Left ventricle myocardium inferior (tissue), 1 donor: ENCODE measurements at places on chromosomes 12 and 14. TPM values are rescaled to one million over a fixed set of nuclear protein-coding genes. Genes with fewer than 3 reads are reported as not detected.

GRCh38 chr14:100115726-100116125 is 43.7 kb downstream of the DEGS2 start:
- no peak for DNase-seq

DNA sequence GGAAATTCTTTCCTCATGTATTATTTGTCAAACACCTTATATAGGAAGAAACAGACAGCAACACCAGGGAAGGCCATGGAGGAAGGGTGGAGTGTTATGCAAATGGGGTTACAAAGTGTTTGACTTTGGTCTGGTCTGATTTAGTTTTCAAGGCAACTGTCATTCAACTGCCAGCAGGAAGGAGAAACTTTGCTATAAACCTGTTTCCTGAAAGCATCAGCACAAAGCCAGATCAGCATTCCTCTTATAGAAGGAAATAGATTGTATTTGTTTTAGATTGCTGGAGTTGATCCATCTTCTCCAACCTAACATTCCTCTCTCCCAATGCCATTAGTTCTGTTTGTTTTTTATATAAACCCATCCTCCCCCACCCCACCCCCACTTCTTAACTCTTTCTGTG is 65.7 kb downstream of the STAB2 start:
- DNase-seq: no peak

DNA sequence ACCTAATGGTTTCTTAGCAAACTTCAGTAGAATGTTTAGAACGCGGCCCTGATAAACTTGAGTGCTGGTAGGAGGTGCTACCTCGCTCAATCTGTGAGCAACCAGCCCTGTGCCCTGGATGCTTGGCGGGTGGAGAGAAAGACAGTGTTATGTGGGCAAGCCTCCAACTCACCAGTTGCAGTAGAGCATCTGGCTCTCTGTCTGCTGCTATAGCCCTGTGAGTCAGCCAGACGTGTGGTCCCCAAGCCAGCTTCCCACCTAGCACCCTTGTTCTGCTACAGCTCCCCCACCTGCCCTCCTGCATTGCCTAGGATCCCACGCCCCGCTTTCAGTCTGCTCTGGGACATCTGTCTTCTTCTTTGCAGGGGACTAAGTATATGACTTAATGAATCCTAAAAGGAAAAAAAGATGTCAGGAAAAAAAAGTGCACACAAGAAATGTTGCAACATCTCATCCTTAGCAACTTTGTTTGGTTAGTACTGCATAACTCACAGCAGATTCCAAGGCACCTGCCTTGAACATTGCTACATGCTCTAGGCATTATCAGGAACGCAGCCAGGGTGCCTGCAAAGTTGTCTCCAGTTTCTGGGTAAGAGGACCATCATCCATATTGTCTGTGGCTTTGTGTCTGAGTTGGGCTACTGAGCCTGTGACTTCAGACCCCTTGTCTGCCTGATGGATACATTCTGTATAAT is 13.6 kb downstream of the SNRNP35 start:
- peak; percentile 57 for DNase-seq

DNA sequence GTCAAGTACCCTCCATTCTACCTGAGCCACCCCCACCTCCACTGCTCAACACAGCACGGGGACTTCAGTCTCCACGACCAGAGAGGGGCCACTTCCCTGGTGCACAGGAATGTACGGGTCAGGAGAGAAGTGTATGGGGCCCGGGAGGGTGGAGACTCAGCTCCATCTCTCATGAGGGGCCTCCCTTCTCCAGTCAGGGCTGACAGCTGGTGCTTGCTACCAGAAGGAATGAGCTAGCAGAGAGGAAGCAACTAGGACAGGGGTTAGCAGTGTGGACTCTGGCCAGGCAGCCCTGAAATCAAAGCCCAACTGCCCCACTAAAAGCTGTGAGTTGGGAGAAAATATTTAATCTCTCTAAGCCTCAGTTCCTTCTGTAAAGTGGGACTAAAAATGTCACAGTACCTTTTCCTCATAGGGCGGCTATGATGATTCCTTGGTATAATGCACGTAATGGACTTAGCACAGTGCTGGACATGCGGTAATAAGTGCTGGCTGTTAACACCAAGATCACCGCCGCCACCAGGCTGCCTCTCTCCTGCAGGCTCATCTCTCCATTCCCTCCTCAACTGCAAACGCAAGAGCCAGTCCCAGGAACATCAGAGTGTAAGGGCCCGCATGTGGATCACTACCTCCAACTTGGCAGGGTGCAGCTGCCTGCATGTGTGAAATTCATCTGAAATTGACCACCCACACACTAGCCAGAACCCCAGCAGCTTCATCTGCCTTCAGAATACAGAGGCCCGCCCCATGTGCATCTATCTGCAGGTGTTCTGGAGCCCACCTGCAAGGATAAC is 14.6 kb downstream of the ACTN1 start:
- no peak for DNase-seq

- DNase-seq: no peak
Measured at GRCh38 chr12:64318605-64319004, 72.0 kb downstream of the C12orf56 start.

GRCh38 chr14:91755570-91756295 is 23.8 kb upstream of the CATSPERB start:
- DNase-seq: no peak

OVCH1 gene
- total RNA-seq: 0.25 TPM

LRRC10 gene
- total RNA-seq: 43.8 TPM

GALNT4 gene
- 2.1 TPM for total RNA-seq

- DNase-seq: no peak
Measured at GRCh38 chr12:65051218-65051617, 69.9 kb downstream of the WIF1 start.

DNA sequence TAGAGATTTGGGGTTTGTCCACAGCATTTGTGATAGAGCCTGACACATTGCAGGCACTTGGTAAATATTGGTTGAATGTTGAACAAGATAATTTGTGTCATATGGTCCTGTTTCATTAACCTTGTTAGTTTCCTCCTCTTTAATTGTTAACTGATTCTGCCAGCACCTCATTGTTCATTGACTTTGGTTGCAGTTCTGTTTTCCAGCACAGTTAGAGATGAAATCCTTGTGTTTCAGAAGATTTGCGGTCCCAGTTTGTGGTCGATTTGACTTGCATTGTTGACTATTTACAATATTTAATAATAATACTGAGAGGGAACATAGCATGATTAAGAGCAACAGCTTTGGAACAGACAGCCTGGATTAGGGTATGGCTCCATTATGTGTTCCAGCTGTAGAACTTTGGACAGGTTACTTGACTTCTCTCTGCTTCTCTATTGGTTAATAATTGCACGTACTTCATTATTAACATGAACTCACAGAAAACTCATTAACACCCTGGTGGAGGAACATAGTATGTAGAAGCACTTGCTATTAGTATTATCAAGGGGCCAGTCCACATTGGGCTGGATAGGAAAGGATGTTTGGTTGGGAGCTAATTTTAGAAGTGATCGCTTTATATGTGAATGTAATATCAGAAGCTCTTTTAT is 8.7 kb downstream of the DRAM1 start:
- DNase-seq: no peak

SRGAP1 gene
- 2.3 TPM for total RNA-seq

DNA sequence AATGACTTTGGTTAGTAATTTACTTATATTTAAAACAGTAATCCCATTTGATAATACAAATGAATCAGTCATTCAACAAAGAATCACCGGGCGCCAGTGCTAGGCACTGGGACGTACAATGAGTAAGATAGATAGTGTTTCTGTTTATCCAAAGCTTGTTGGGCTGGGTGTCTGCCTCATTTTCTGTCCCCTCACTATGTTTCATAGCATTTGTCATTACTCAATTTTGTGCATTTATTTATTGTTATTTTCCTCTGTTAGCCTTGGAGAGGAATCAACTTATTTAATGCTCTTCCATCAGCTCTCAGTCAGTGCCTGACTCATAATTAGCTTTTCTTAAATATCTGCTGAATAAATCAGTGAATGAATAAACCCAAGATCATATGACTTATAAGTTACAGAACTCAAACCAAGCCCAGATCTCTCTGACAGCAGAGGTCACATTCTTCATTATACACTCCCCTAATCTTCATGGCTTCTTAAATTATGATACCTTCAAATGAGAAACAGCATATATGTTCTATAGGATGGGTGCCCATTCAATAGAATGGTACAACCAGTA is 86.2 kb downstream of the TSPAN8 start:
- no peak for DNase-seq

GRCh38 chr14:85464135-85464895 is 65.6 kb upstream of the FLRT2 start:
- no peak for DNase-seq

GRCh38 chr14:21039585-21040369 is 2.4 kb upstream of the RNASE7 start:
- DNase-seq: no peak

DNA sequence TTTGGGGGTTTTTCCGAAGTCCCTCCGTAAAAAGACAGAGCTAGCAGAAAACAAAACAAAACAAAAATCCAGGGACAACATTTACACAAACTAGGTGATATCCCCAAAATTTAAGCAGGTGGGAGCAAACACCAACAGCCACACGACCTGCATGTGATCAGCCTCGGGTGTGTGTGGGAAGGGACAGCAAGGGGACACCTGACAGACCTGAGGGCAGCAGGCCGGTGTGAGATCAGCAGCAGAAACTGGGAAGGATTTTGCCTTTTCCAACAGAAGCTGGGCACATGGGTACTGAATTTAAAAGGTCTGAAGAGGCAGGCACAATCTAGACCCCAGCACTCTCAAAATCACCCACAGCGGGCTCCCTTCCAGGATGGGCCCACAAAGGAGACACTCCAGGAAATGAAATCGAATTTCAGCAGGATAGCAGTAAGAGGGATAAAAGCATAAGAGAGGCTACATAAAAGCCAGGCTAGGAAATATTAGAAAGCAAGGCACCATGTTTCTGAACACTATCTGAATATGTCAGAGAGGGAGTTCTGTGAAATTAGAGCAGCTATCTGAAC is 36.5 kb upstream of the SELPLG start:
- no peak for DNase-seq

- DNase-seq: no peak
Measured at GRCh38 chr14:84643446-84643845, 886.5 kb upstream of the FLRT2 start.

SDS gene
- total RNA-seq: not detected

GRCh38 chr12:3597526-3598210 is 106.7 kb downstream of the PRMT8 start:
- DNase-seq: no peak

- no peak for DNase-seq
Measured at GRCh38 chr12:46234000-46234399, 34.8 kb downstream of the SLC38A1 start.

GRCh38 chr14:100346306-100347091 is 23.4 kb downstream of the SLC25A47 start:
- no peak for DNase-seq

GPR132 gene
- 1.0 TPM for total RNA-seq

SERPINA10 gene
- not detected for total RNA-seq

DNA sequence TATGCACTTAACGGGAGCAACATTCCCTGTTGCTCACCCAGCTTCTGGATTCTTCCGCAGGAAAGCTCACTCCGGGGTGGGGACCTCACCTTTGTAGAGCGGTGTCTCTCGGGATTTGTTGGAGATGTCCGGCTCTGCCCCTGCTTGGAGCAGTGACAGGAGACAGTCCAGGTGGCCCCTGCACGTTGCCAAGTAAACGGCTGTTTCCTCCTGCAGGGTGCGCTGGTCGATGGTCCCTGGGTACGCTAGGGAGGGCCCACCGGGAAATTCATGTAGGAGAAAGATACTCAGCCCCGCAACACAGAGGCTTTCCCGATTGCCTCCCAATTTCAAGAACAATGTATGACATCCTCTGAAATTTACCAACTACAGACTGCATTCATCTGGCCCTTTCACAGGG is 23.1 kb downstream of the ASB2 start:
- no peak for DNase-seq

GRCh38 chr14:55450539-55450938 is 10.1 kb upstream of the TBPL2 start:
- DNase-seq: no peak
